ENCODE measurements at places on chromosomes 16 and 17.

GRCh38 chr17:80577876-80578570, 33.4 kb downstream of the RPTOR start:
- no peak for DNase-seq

- no peak for DNase-seq
These were observed 91.1 kb downstream of the RGS9 start for GRCh38 chr17:65228287-65228686.

DNA sequence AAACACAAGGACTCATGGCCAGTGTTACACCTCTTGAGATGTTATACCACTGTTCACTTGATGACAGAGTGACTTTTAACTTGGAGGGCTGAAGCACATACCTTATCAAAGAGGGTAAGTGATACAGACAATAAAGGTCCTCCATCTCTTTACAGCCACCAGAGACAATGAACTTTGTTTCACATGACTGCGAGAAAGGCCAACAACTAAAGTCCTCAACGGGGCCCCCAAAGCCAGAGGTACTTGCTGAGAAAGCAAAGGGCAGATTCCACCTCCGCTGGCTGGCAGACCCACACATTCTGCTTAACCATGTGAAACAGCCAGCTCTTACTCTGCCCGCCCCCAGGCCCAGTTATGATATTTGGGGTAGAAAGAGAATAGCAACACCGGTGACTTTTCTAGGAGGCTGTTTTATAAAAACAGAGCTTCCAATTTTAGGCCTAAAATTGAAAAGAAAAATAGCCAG, 21.4 kb downstream of the DCUN1D3 start:
- DNase-seq: no peak

DNA sequence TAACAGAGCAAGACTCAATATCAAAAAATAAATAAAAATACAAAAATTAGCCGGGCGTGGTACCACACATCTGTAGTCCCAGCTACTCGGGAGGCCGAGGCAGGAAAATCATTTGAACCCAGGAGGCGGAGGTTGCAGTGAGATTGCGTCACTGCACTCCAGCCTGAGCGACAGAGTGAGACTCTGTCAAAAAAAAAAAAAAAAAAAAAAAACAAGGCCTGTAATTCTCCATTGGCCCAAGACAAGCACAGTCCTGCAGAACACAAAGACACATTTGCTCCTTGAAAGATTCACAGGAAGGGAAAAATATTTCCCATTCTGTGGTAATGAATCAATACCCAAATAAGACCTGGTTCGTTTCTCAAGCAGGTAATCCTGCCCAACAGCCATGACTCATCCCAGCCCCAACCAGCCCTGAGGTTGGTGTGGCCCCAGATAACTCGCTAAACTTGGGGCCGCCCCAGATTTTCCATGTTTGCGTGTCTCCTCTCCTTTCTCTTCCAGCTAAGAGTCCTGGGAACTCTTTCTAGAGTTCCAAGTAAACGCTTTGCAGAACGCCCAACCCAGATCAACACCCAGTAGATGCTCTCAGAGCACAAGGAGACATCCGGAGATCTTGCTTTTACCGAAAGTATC, 40.3 kb upstream of the SNN start:
- no peak for DNase-seq

- no peak for DNase-seq
These were observed 3.3 kb downstream of the ITGA3 start for GRCh38 chr17:50059256-50059655.

DNA sequence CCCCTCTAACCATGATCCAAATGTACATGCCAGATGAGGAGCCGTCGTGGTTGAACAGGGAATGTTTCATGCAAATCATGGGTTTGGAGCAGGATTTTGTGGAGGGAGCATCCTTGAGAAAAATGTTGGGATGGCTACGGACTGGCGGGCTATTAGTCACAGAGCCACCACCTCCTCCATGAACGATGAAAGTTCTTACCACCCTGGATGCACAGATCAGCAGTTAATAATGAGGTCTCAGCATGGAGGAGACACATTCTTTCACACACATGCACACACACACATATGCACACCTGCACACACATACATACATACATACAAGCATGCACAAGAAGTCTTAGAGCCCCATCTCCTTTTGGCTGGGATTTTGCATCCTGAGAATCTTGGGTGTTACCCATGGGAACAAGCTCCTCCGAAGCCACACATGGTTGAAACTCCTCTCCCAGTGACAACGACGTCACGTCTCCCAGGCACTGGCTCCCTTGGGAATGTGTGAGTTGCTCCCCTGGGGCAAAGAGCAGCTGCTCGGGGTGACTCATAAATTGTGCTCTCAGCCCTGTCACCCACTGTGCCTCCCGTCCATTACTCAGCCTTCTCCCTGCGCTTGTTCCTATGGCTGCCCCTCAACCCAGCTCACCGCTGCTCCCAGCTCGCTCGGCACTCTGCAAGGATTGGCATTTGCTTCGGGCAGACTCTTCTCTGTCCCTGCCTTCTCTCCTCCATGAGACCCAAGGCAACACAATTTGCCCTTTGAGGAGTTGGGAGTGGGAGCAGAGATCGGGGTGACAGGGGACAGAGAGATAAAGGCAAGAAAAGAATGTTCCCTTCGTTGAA, 344.6 kb downstream of the SOX9 start:
- DNase-seq: no peak

DNA sequence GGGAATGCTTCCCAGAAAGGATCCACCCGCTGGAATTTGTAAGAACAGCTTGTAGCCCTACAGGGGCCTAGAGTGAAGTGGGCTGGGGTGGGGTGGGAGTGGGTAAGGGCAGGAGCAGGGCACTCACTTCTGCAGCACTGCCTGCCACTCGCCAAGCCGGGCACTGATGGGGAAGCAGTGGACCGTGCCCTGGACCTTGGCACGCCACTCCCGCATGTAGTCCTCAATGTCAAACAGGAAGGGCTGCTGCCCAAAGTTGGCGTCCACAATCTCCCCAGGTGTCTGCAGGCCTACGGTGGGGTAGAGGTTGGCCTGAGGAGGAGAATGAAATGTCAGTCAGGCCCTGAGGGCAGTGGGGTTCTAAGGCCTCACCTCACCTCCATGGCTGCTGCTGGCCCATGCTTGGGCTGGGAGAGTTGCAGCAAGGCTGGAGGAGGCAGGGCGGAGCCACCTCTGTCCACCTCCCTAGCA, 15.7 kb upstream of the GFOD2 start:
- DNase-seq: no peak

- no peak for DNase-seq
These were observed 429.9 kb downstream of the HS3ST3B1 start for GRCh38 chr17:14730821-14731220.

GRCh38 chr17:48526608-48527546, 3.9 kb downstream of the HOXB1 start:
- no peak for DNase-seq

DNA sequence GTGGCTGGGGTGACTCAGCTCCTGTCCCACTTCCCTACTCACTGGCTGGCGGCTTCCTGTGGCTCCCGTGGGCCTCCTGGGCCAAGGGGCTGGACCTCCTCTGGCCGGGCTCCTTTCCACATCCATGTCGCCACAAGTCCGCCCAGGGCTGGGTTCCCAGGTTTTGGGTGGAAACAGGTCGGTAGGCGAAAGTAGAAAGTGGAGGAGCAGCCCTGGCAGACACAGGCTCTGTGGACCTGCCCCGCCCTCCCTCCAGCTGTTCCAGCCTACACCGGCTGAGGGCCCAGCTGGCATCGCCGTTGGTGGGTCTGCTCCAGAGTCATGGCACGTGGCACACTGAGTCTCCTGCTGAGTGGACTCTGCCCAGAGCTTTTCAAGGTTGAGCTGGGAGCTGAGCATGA, 28.7 kb downstream of the GSE1 start:
- no peak for DNase-seq

Data from CD14-positive monocyte (primary cell).